Ascending aorta (tissue), 2 donors: ENCODE measurements at places on chromosomes 1 and 21. TPM values are rescaled to one million over a fixed set of nuclear protein-coding genes. Genes with fewer than 3 reads are reported as not detected.

DNA sequence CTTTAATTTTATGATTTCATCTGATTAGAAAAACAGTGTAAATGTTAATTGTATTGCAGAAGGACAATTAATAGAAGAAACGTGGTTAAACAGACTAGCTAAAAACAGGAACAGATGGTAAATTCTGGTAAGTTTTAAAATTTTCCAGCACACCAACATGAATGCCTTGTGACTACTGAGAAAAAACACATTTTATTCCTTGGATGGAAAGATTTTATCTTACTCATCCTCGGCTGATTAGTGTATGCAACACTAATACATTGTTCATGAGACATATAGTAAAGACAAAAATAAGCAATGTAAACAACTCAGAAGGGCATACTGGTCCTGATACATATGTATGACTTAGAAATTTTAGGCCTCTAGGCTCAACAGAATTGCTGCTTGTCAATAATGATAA, 4.9 kb upstream of the AK5 start:
- no peak for DNase-seq

DNA sequence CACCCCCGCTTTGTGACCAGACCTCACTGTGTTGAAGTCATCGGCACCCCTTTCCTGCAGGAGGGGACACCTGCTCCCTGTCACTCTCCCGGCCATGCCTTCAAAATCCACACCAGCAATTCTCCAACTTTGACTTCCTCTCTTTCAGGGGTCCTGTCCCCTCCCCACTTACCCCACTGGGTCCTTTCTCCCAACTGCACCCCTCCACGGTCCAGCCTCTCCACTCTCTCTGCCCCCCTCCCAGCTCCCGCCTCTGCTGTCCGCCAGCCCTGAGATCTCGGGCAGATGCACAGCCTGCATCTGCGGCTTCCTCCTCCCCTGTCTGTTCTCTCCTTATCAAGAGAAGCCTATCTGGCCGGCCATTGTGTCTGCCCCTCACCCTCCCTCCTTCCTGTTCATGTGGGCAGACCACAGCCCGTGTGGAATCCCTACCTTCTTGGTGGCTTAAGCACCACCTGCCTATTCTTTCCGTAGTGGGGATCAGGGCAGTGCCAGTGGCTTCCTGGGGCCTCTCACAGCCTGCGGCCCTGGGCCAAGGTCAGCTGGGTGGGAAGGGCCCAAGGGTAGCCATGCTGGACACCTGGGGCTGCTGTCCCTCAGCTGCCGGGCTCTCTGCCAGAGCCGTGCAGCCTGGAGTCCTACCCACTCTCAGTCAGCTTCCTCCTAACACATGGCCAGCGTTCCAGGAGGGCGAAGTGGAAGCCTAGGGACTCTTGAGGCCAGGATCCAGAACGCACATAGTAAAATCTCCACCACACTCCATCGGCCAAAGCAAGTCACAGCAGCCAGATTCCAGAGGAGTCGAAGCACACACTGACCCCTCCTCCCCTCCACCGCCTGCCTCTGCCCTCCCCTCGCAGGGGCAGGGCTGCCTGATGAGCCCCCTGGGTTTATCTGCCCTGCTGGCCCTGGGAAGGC, 5.1 kb upstream of the HES4 start:
- DNase-seq, result no peak

DNA sequence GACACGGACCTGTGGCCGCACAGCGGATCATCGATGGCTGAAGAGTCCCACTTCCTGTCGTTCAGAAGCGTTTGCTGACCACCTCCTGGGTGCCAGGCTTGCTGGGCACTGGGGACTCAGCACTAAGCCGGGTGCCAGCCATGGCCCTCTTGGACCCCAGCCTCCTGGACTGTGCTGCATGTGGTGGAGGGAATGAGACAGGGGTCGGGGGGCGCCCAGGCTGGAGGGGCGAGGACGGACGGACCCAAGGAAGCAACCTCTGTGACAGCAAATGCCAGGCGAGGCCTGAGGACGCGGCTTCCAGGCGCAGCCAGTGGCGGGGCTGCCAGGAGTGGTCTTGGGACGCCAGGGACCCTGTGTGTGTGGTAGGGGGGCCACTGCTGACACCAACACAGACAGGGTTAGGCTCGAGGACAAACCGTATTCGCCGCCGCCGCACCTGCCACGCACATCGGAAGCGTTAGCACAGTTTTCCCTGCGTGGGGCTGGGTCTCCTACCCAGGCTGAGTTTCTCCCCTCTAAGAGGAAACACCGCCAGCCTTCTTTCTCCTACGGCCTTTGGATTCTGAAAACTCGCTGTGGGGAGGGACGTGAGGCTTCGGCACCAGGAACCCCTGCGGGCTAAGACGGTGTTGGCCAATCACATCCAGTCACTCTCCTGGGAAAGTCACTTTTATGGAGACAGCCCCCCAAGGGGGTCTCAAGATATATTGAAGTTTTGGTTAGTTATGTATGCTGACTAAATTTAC, 3.1 kb upstream of the MXRA8 start:
- DNase-seq, result no peak

DNA sequence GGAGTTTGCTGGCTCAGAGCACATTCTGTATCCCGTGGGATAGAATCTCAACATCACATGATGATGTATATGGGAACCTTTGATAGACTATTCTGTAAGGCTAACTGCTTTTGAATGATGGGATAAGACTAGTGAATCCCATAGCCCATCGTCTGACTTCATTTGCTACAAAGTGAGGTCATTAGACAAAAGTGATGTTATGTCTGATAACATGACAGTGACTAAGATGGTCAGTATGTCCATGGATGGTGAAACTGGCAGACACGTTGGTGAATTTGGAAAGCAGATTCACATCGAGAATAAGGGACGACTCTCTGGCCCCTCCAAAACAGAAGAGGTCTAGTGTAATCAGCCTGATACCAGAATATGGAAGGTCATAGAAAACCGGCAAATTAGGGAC, 108.4 kb downstream of the HHAT start:
- no peak for DNase-seq

DNA sequence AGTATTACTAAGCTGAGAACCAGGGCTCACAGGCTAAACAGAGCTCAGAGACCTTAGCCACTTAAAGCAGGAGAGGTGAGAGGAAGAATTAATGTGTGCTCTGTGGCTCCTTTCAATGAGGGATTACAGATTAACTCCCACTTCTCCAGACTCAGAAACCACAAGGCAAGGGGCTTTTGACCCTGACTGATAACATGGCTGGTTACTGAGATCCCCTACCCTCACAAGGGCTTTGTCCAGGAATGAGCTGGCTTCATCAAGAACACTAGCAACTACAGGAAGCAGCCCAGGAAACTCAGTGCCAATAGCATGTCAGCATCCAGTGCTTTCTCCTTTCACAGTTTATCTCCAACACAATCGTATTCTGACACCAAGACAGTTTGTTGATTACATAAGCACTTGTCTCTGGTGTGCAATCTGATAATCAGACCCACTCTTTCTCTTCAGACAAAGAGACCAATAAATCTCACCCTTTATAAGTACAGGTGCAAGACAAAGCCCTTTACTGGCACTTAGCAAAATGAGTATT, 38.8 kb downstream of the ERI3 start:
- no peak for DNase-seq

GRCh38 chr1:230464671-230465070, 38.5 kb upstream of the PGBD5 start:
- DNase-seq, result no peak

DNA sequence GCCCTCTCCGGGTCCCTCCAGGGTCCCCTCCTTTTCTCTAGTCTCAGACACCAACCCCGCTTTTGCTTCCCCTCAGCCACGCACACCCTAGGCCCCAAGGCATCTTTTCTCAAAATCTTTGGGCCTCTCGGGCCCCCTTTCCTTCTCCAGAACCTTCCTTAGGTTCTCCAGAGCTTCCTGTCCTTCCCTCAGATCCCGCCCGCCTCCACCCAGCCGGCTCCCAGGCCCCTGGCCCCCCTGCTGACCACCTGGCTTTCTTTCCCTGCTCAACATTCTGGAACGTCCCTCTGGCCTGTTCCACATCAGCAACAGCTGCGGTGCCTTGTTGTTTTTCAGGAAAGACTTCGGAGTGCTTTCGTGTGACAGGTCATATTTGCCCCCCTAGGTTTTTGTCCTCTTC, 1.2 kb downstream of the ZDHHC18 start:
- DNase-seq, result no peak

GRCh38 chr1:97980530-97980929, 59.7 kb upstream of the DPYD start:
- DNase-seq, result no peak

DNA sequence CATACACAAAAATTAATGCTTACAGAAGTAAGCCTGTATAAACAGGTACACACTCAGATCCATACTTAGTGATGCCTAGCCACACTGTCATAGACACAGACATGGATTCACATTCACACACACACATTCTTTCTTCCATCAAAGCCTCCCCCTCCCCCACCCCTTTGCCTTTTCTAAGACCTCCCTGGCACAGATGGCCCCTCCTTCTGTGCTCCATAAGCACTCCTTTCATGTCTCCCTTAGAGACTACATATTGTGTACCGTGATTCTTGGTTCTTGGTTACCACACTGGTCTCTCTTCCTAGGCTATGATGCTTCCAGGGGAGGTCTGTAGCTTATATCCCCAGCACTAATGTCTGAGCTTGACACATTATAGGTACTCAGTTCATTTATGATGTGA, 2.0 kb upstream of the NHLH2 start:
- no peak for DNase-seq

DNA sequence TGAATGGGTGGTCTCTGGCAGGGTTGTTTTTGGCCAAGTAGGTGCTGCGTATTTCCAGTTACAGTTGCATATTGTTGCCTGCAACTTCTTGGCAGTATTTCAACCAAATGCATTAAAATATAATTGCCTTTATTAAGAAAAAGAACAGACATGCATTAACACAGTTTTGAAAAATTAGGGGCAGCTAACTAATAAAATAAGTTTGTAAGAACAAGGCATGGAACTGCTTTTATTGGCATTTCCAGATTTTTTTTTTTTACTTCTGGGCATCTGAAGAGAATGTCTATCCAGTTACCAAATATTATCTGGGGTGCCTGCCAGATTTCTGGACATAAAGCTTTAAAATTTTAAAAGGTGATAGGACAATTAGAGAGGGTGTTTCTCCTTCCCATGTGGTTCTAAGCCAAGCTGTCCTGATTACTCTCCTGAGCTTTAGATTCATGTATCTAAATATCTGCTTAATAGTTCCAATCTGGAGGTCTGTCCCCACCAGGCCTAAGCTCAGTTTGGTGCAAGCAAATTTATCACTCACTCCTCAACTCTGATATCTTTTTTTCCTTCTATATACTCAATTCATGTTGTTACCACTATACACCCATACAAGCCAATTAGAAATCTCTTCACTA, 553.3 kb upstream of the USP24 start:
- DNase-seq, result no peak

DNA sequence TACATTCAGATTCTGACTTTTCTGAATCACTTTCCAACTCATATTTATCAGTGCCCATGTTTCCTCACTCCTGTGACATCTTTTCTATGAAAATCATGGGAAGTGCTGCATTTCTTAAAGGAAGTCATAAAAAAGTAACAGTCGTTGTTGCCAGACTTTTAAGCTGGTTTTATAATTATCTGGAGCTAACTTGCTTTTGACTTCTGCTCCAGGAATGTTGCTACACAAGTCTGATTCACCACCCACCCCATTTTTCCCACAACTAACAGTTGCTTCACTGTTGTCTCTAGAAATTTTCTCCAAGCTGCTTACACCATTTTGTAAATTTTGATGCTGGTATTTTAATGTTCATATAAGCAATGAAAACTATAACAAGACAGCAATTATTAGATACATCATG, 12.2 kb downstream of the FCRLB start:
- no peak for DNase-seq

- DNase-seq, result no peak
Observed at GRCh38 chr1:93033785-93034184, 45.3 kb upstream of the MTF2 start.

DNA sequence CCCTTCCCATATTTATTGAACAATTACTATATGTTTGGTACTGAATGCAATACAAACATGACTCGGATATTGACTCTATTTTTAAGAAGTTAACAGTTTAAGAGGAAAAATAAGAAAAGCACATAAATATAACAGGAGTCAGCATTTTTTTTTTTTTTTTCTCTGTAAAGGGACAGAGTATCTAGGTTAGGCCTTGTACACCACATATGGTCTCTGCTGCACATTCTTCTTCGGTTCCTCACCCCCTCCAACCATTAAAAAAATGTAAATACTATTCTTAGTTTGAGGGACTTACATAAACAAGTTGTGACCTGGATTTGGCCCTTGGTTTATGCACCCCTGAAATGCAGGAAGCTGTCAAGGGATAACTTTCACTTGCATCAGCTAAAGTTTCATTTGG, 40.4 kb downstream of the PHC2 start:
- no peak for DNase-seq

DNA sequence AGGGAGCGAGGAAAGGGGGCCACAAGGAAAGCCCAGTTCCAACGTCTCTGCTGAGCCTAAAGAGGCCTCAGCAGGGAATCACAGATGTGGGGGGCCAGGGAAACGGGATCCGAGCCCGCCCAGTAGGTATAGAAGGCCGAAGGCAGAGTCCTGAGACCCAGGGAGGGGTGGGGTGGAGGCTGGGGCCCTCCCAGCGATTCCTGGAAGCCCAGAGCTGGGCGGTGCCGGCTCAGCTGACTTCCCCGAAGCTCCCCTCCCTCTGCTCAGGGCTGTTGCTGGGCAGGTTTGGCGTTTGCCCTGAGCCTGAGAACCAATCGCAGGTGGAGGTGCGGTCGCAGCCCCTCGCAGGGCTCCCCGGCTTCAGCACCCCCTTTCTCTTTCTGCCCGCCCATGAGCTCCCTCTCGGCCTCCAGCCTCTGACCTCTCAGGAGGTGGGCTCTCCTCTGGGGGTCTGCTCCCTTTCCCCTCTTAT, 12.8 kb downstream of the ADAMTSL4 start:
- peak; percentile 78 for DNase-seq

- no peak for DNase-seq
Observed at GRCh38 chr1:147273409-147274336, 31.2 kb downstream of the CHD1L start.

GRCh38 chr1:17170571-17170970, 34.4 kb upstream of the PADI1 start:
- DNase-seq, result no peak

- DNase-seq, result no peak
Observed at GRCh38 chr1:224378855-224379631, 22.4 kb downstream of the CNIH4 start.

- DNase-seq, result no peak
Observed at GRCh38 chr1:68141071-68142021, 90.9 kb upstream of the DIRAS3 start.

- no peak for DNase-seq
Observed at GRCh38 chr21:29675451-29675850, 264.3 kb downstream of the GRIK1 start.

The TMEM200B gene
- total RNA-seq, result 18.5 TPM

The PANK4 gene
- 80.5 TPM for total RNA-seq

The DPM3 gene
- total RNA-seq, result 78.2 TPM

The PHF13 gene
- total RNA-seq, result 1.5 TPM

The ETNK2 gene
- 22.0 TPM for total RNA-seq

The PDC gene
- total RNA-seq, result not detected

The RIPPLY3 gene
- not detected for total RNA-seq

The BRWD1 gene
- 15.4 TPM for total RNA-seq

The CGN gene
- not detected for total RNA-seq

The NEGR1 gene
- 42.8 TPM for total RNA-seq

The OR14K1 gene
- not detected for total RNA-seq

The LCE1F gene
- total RNA-seq, result not detected
